ENCODE measurements at places on chromosomes 3 and 15. TPM values are rescaled to one million over a fixed set of nuclear protein-coding genes. Genes with fewer than 3 reads are reported as not detected.

GRCh38 chr15:59611276-59612260, at the start of gene GCNT3:
TSS of gene GCNT3 (plus strand) at chr15:59611783. CDS start at chr15:59618239, 6,456 bp downstream.
- no peak for DNase-seq

GRCh38 chr15:27843146-27843545, 256.0 kb downstream of the OCA2 start:
- DNase-seq: no peak

- DNase-seq: no peak
Measured at GRCh38 chr3:125119752-125120378, 64.1 kb upstream of the HEG1 start.

DNA sequence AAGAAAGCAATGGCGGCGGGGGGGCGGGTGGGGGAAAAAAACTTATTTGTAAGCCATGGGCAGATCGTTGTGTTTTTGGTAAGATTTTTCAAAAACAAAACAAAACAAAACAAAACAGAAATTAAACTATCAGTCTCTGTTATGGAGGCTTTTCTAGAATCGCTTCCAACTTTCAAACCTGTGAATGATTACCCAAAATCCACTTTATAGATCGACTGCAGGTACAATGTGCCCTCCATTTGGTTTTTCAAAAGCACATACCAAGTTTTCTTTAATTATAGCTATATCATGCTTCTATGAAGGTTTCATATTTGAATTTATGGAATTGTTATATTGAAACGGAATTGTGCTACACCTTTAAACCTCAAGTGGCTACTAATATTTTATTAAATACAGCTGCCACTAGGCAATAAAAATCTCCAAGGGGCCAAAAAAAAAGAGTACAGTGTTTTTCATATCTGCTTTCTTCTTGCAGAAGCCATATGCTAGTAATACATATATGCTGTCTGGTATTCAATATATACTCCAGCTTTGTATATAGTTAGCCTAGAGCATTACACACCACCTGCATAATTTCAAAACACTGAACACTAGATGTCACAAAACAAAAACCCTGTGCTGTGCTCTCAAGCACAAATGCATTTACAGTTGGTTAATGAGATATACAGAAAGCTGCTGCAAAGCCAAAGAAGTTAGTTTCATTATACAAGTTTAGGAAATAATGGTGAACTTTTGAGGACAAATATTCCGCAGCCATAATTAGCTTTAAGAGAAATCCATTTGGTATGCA, 683.8 kb upstream of the NR2F2 start:
- DNase-seq: no peak

DNA sequence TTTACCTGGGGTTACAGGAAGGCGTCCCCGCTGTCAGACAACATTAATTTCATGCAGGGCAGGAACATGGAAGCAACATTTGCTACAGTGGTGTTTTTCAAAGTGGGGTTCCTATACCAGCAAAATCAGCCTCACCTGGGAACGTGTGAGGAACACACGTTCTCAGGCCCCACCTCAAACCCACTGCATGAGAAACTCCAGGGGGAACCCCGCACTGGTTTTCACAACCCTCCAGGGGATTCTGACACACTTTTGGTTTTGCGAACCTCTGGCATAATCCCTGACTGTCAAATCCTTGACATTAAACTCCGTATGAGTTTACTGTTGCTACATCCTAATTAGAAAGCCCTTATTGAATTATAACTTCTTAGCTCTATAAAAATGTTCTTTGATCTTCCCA, 127.7 kb downstream of the LRRK1 start:
- DNase-seq: peak; percentile 26

The PML gene
- 86.6 TPM for total RNA-seq

The CYP19A1 gene
- 24.0 TPM for total RNA-seq

The LMAN1L gene
- not detected for total RNA-seq
